ENCODE measurements at places on chromosomes 6 and 20.

DNA sequence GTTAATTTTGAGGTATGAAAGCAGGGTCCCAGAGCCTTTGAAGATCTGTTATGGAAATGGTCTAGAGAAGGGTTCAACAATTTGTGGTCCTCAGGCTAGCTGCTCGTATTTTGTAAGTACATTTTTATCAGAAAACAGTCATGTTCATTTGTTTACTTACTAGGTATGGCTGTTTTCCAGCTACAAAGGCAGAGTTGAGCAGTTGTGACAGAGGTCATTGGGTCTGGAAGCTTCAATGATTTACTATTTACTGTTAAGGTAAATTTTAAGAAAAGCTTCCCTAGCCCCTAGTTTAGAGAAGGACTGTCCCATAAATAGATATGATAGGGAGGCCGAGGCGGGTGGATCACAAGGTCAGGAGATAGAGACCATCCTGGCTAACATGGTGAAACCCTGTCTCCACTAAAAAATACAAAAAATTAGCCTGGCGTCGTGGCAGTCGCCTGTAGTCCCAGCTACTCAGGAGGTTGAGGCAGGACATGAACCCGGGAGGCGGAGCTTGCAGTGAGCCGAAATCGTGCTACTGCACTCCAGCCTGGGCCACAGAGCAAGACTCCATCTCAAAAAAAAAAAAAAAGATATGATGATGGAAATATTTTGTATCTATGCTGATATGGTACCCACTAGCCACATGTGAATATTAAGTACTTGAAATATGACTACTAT, 538.4 kb upstream of the CITED2 start:
- DNase-seq: no peak

DNA sequence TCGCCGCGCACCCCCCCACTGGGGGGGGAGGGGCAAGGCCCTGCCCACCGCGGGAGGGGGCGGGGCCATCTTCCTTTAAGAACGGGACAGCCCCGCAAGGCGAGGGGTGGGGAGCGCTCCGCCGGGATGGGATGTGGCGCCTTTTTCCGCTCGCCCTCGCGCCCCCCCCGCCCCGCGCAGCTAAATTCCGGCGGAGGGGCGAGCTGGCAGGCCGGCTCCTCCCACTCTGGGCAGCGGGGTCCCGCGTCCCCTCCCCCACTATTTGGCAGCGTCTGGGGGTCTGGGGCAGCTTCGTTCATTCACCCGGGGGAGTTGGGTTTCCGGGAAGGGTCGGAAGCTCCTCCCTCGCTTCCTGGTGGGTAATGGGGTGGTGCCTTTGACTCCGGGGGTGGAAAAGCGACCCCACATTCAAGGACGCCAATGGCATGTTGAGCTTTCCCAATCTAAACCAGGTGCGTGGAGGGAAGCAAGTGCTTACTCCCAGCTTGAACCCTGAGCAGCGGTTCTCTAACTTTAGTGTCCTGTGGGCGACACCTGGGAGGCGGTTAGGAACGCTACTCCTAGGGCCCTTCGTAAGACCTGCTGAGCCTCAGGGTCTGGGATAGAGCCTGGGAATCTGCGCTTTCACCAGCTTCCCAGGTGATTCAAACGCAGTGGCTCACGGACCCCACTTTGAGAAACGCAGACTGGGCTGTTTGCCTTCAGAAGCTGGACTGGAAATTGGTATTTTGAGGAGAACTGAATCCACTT, 927 bp downstream of the ASXL1 start:
- DNase-seq: peak; percentile 81

DNA sequence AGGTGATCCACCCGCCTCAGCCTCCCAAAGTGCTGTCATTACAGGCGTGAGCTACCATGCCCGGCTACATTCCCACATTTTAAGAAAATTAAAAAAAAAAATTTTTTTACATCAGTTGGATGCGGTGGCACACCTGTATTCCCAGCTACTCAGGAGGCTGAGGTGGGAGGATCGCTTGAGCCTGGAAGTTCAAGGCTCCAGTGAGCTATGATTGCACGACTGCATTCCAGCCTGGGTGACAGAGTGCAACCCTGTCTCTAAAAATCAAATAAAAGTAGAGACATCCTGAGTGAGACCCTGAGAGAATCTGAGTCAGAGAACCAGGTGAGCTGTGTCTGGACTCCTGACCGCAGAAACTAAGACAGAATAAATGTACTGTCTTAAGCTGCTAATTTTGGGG, 38.8 kb downstream of the PIM1 start:
- no peak for DNase-seq

- DNase-seq: no peak
These were observed 106.2 kb downstream of the FARS2 start for GRCh38 chr6:5367510-5367909.

DNA sequence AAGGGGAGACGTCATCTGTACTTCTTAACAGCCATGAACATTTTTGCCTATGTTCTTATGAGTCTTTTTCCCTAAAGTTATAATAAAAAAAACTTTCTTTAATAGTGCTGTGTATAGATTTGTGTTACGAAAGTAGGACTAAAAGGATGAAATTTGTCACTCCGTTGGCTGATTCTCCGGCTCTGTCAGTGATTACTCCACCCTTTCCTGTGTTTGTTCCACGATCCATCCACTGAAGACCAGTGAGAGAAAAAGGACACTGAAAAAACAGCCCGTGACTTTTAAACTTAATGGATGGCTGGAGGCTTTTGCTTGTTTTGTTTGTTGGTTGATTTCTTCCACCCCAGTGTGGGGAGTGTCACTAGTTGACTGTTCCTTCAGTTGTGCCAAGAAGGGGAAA, 232.0 kb upstream of the NOX3 start:
- no peak for DNase-seq

DNA sequence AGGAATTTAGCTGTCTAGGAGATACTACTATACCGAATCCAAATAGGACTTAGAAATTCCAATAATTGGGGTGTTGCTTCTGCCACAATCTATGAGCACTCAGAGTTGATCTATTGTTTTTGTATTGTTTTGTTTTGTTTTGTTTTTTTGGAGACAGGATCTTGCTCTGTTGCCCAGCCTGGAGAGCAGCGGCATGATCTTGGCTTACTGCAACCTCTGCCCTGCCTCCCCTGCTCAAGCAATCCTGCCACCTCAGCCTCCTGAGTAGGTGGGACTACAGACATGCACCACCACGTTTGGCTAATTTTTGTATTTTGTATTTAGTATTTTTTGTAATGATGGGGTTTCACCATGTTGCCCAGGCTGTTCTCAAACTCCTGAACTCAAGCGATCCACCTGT, 7.4 kb downstream of the ACSS2 start:
- no peak for DNase-seq

DNA sequence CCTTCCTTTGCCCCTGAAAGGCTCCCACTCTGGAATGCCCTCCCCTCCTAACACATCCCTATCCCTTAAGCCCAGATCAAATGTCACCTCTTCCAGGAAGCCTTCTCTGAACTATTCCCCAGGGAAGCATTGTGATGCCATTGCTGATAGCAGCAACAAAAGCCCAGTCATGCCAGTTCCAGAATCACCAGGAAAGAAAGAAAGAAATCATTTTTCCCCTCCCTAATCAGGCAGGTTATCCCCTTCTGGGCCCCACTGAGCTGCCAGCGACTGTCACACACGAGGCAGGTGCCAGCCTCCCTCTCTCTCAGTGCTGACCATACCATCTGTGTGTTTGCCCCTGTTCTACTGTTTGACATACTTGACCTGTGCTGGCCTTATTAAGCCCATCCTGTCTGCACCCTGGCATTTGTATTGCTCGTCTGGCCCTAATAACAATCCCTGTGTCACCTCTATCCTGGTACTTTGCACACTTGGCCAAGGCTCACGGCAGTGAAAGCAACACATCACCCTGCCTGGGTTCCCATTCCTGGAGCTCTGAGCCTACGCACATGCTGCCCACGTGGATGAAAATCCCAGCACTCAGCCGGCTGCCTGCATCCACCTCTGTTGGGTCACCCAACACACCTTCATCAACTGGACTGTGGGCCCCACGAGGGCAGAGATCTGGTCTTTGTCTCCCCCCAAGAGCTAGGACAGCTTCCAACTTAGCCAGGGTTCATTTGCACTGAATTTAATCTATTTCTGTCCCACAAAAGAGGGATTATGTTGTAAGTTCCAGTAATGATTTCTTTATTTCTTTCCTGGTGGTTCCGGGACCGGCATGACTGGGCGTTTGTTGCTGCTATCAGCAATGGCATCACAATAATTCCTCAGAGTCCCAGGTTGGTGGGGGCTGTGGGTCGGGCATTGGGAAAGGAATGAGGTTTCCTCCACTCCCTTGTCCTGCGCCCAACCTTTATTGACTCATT, 5.3 kb upstream of the BPIFB1 start:
- DNase-seq: no peak

GRCh38 chr6:168411130-168411529, 29.9 kb upstream of the SMOC2 start:
- no peak for DNase-seq

GRCh38 chr20:50724851-50725723, 6.3 kb upstream of the PARD6B start:
- peak; percentile 49 for DNase-seq

GRCh38 chr6:132934496-132934895, 120.1 kb downstream of the RPS12 start:
- DNase-seq: no peak

GRCh38 chr6:1622220-1622850, 12.6 kb downstream of the FOXC1 start:
- no peak for DNase-seq

DNA sequence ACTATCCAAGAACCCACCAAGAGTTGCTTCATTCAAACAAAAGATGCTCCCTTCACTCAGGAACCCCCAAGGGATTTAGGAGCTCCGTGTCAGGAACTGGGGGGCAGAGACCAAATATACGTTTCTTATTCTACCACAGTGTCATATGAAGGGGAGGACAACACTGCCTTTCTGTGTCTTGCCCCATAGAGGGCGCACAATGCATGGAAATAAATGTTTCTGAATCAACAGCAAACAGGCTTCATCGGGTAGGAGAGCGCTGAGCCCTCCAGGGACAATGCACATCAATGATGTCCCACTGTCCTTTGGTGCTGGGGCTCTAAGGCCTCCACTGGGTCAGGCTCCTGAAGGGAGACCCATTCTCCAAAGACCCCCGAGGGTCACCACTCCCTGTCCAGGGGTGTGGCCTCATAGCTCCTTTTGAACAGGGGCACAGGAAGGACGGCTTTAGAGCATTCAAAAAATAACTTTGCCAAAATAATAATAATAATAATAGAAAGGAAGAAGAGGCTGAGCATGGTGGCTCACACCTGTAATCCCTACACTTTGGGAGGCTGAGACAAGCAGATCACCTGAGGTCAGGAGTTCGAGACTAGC, 31.1 kb downstream of the PLG start:
- peak; percentile 47 for DNase-seq

DNA sequence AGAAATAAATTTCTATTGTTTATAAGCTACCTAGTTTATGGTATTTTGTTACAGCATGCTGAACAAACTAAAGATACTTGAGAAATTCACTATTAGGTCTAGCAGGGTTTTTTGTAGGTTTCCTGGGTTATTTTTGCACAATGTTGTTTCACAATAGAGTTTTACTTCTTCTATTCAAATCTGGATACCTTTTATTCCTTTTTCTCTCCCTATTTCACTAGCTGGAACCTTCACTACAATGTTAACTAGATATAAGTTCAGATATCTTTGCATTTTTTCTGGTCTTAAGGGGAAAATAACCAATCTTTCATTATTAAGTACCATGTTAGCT, 237.7 kb upstream of the CITED2 start:
- DNase-seq: no peak

Measured in neuronal stem cell (in vitro differentiated cells).